ENCODE measurements at places on chromosomes 6 and 20. TPM values are rescaled to one million over a fixed set of nuclear protein-coding genes. Genes with fewer than 3 reads are reported as not detected.

- H3K27me3 ChIP-seq, result 0 out of 2 replicates have a peak, but pooled peaks cover 7% of the 10 kb centered on the region
- H3K4me3 ChIP-seq, result no peak overlapping the region
- no peaks in the 10 kb centered on the region for H3K36me3 ChIP-seq
- no peak overlapping the region for H3K27ac ChIP-seq
- H3K4me1 ChIP-seq, result no peaks in the 10 kb centered on the region
Observed at GRCh38 chr6:163839296-163839695, 424.8 kb downstream of the QKI start.

GRCh38 chr20:31849306-31849930 is 4.0 kb upstream of the FOXS1 start:
- H3K27me3 ChIP-seq, result peaks cover 12% of the 10 kb centered on the region
- H3K4me1 ChIP-seq, result 0 out of 2 replicates have a peak, but pooled peaks cover 3% of the 10 kb centered on the region
- no peak overlapping the region for H3K27ac ChIP-seq
- H3K4me3 ChIP-seq, result no peak overlapping the region
- DNase-seq, result peak; percentile 4

WFDC10B gene
- not detected for total RNA-seq

GRCh38 chr20:46931699-46932098 is 37.1 kb downstream of the EYA2 start:
- no peak for DNase-seq
- no peak overlapping the region for H3K4me3 ChIP-seq
- H3K4me1 ChIP-seq, result no peaks in the 10 kb centered on the region
- no peak overlapping the region for H3K27ac ChIP-seq

- H3K27me3 ChIP-seq, result no peaks in the 10 kb centered on the region
- DNase-seq, result no peak
- peaks cover 12% of the 10 kb centered on the region for H3K36me3 ChIP-seq
- H3K4me3 ChIP-seq, result no peak overlapping the region
- peaks cover 5% of the 10 kb centered on the region for H3K4me1 ChIP-seq
- H3K27ac ChIP-seq, result no peak overlapping the region
Observed at GRCh38 chr20:32387252-32387651, 29.1 kb downstream of the ASXL1 start.

GRCh38 chr6:117423754-117424153 is 2.0 kb downstream of the ROS1 start:
- no peaks in the 10 kb centered on the region for H3K27me3 ChIP-seq
- H3K4me3 ChIP-seq, result no peak overlapping the region
- no peak overlapping the region for H3K27ac ChIP-seq
- H3K4me1 ChIP-seq, result no peaks in the 10 kb centered on the region
- DNase-seq, result no peak

- H3K4me3 ChIP-seq, result no peak overlapping the region
- peaks cover 13% of the 10 kb centered on the region for H3K4me1 ChIP-seq
- no peak overlapping the region for H3K27ac ChIP-seq
- no peaks in the 10 kb centered on the region for H3K36me3 ChIP-seq
- H3K27me3 ChIP-seq, result peaks cover 15% of the 10 kb centered on the region
- no peak for DNase-seq
Observed at GRCh38 chr20:62210496-62210855, 9.6 kb downstream of the HRH3 start.

BPI gene
- total RNA-seq, result not detected
